MM.1S (cell line): ENCODE measurements at places on chromosomes 3 and 15.

DNA sequence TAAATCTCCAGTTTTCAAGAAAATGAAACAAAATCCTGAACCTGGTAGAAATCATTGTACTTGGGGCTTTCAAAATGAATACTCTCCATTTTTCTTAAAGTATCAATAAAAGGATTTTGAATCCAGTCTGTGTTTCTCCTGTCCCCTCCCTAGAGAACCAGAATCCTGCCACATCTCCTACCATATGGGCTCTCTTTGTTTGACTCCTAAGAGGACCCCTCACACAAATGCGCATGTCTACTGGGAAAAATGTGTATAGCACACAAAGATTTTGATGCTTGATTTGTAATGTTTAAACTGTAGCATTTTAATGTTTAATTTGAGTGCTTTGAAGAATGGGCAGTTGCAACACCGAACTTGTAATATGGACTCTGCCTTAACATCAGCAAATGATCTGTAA lies 25.9 kb downstream of the LRRC3B start:
- no peak for DNase-seq

DNA sequence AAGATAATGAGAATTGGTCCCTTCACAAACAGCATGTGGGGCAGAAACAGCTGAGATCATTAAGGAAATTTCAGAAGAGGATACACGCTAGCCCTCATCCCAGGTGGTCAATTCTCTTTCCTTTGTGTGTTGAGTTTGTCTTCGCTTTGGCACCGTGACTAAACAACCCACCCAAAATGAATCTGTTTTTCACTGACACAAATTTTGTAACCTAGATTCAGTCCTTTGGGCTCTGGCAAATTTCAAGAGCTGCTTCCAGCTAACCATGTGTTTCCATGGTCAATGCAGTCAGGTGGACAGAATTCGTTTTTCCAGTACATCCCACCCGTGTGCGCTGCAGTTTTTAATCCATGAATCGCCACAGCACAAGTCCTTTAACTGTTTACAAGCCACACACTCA lies 435.4 kb downstream of the WDR72 start:
- no peak for DNase-seq

DNA sequence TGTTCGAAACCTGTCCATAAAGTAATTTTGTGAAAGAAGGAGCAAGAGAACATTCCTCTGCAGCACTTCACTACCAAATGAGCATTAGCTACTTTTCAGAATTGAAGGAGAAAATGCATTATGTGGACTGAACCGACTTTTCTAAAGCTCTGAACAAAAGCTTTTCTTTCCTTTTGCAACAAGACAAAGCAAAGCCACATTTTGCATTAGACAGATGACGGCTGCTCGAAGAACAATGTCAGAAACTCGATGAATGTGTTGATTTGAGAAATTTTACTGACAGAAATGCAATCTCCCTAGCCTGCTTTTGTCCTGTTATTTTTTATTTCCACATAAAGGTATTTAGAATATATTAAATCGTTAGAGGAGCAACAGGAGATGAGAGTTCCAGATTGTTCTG lies 44.4 kb downstream of the AGTR1 start:
- no peak for DNase-seq

- no peak for DNase-seq
These were observed 5.8 kb upstream of the PLA2G4D start for GRCh38 chr15:42100021-42100800.

DNA sequence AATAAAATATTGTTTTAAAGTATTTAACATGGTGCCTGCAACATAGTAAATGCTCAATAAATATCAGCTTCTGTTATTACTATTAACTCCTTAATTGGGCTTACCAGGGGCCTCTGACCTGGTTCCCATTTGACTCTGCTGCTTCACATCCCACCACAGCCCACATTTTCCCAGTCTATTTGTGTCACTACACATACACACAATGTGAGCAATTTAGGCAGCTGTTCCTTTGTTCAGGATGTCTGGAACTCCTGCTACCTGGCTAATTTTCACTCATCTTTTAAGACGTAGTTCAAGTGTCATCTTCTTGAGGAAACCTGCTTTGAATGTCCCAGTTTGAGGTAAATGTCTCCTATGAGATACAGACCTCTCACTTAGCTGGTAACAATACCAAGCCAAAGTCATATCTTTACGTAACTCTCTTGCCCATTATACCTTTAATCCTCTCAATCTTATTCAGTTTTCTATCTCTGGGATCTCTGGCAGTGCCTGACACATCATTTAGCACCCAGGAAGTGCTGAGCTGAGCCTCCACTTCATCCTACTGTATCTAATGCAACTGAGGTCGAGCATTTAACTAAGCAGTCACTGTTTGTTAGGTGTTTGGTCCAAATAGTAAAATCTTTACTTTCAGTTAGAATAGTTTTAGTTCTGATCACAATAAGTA lies 4.4 kb downstream of the TGFBR2 start:
- DNase-seq: no peak

GRCh38 chr15:38555686-38556334 lies 8.8 kb downstream of the RASGRP1 start:
- no peak for DNase-seq

GRCh38 chr3:46711760-46712159 lies 5.9 kb downstream of the PRSS50 start:
- no peak for DNase-seq

DNA sequence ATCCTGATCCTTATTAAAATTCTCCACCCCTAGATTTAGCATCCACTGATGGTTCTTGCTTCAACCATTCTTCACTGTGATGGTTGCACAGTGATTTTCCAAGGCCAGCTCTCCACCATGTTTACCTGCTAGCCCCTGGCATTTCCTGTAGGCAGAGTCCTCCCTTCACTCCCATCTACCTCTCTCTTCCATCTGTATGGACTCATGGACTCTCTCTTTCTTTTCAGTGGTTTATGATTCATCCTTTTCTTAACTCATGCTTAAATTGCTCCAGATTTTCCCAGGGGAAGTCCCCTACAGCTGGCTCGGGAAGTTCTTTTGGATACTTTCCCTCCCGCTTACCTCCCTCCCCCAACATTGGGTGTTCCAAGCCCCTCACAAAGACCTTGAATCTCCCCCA lies 18.7 kb downstream of the TGM4 start:
- no peak for DNase-seq

- no peak for DNase-seq
These were observed 77.3 kb downstream of the CPN2 start for GRCh38 chr3:194273743-194274310.

DNA sequence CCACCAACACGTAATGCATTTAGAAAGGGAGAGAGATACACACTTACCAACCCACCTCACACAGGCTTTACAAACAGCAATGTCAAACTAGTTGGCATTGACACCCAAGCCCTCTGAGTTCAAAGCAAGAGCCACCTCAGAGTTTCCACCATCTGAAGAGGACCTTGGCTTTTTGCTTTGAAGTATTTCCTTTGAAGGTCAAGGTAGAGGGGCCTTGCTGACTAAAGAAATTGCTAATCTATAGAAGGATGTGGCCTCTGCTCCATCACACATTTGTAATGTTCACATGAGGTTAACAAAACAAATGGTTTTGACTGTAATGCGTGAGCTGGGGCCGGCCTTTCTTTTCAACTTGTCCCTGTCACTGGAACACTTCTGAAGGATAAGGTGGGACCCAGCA lies 117.7 kb downstream of the POLR2M start:
- DNase-seq: no peak

GRCh38 chr3:120903221-120903620 lies 4.8 kb upstream of the STXBP5L start:
- no peak for DNase-seq

- no peak for DNase-seq
These were observed 129.5 kb downstream of the ST8SIA2 start for GRCh38 chr15:92523176-92523575.

DNA sequence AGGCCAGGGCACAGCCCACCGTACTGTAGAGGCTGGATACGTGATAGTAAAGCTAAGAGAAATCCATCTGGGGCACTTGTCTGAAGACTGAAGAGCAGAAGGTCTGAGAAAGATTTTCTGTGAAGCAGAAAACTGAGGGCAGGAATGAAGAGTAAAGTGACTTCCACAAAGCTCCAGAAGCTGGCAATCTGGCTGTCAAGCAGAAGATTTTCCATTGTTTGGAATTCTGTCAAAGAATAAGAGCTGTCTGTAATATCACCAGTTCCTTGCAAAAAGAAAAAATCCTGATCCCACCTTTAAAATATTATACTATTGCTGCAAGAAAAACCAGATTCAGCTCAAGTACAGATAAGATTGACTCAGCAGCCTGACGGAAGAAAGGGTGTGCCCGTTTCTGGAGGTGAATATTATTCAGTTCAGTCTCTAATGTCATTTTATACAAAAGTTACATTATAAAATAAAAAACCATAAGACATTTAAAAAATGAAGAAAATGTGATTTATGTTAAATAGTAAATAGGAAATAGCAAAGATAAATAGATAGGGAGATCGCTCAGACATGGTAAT lies 550.4 kb upstream of the SGO1 start:
- no peak for DNase-seq
